ENCODE measurements at places on chromosomes 1 and 21.

DNA sequence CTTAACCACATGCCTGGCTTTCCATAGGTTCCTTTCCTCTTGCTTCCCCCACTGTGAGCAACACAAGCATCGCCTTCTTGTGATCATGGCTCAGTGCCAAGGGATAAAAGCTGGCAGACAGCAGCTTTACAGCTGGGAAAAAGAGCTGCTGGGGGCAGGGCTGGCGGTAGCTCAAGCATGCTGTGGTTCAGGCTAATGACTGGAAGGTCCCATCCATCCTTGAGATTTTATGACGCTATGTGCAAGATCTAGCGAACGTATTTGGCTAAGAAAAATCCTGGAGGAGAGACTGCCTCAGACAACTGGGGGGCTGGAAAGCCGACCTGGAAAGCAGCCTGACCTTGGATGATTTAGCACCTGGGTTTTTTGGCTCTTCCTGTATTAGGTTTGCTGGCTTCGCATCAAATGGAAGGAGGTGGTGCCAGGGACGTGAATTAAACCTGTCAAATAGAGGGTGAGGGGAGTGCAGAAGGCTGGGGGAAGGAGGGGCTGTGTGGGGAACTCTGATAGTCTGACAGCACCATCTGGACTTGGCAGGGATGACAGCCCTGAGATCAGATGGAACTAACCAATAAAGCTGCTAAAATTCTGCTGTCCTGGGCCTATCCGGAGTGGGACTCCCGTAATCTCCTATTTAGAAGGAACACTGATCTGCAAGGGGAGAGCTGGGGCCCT, 34.8 kb downstream of the ZMYND12 start:
- DNase-seq: peak; percentile 93

DNA sequence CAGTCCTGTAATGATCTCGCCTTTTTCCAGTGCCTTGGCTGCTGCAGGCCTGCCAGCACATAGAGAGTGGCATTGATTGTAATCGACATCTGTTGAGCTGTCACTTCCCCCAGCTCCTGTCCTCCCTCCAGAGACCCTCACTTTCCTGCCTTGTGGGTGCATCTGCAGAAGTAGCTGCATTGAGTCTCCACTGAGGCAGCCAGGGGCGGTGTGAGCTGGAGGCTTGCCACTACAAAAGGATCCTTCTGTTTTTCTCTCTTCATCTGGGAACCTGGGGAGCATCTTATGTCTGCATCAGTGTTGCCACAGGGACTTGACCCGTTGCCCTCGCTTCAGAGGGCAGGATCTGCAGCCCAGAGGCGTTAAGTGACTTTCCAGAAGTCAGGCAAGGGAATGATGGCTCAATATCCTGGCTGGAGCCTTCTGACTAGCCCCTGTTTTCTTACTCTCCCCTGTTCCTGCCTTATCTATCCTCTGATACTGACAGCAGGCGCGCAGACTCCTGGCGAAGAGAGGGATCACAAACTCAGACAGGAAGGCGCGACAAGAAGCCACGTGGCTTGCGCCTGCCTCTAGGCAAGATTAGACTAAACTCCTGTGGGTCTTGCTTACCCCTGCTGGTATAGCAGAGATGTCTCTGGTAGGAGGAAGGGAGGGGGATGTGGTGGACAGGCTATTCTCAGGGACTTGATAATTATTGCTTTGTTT, 13.3 kb upstream of the FMOD start:
- no peak for DNase-seq

DNA sequence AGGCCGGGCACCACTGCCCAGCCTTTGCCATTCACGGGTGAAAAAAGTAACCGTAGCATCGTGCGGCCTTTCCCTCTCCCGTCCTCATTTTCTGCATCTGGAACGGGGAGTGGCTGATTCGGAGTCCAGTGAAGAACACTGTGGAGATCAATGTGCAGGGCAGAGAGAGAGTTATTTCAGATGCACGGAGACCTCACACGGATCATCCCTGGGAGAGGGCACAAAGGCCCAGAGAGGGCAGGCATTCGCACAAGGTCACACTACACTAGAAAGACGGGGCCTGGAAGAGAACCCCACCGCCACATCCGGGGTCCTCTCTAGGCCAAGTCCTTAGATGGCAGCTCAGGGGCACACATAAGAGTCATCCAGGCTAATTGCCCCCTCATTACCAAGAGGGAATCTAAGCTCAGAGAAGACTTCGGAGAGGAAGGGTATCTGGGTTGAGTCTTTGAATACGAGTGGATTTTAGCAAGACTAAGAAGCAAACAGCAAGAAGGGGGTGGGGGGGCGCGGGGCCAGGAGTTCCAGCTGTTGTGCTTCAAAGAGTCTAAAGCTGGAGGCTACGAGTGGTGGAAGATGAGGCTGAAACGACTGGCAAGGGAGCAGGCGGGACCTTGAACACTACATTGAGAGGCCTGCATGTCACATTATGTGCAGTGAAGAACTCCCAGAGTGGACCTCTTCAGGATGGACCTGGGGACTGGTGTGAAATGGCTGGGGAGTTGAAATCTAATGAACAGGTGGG, 857 bp downstream of the GPX7 start:
- DNase-seq: no peak

DNA sequence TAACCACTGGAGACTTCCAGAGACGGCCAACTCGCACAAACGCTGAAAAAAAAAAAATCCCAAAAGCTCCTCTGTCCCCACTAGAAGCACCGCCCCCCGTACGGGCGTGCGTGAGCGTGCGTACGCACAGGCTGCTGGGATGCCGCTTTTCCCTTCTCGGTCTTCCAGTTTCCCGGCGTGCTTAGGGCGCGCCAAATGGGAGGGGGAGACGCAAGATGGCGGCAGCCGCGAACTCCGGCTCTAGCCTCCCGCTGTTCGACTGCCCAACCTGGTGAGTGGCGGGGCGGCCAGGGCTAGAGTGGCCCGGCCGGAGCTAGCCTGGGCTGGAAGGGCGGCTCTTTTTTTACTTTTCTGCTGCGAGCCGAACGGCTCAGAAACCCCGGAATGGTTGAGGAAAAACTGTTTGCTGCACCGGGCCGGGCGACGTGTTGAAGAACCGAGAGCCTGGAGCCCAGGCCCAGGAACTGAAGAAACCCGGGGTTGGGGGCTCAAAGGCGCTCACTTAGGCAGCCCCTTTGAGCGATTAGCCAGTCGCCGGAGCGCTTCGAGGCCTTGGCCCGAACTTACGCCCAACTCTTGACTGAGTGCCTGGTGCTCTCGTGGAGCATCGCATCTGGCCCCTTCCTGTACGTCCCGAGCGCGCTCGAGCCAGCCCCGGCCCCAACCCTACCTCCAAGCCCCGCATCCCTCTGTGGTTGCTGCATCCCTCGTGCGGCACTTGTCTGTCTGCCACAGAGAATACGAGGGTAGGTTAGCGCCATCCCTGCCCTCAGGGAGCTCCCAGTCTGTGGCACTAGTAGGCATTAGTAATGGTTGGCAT, at the start of gene PPP1R8:
Gene PPP1R8, plus strand, starts transcription at position 162 of the 820 bp plus-strand sequence. Its CDS starts 54 bp downstream, at position 216.
- DNase-seq: peak; percentile 93

- no peak for DNase-seq
Observed at GRCh38 chr1:177368255-177368654, 197.5 kb downstream of the BRINP2 start.

GRCh38 chr21:37249112-37249904, 17.8 kb downstream of the VPS26C start:
- no peak for DNase-seq

GRCh38 chr1:180309338-180309737, 79.3 kb downstream of the LHX4 start:
- DNase-seq: no peak

DNA sequence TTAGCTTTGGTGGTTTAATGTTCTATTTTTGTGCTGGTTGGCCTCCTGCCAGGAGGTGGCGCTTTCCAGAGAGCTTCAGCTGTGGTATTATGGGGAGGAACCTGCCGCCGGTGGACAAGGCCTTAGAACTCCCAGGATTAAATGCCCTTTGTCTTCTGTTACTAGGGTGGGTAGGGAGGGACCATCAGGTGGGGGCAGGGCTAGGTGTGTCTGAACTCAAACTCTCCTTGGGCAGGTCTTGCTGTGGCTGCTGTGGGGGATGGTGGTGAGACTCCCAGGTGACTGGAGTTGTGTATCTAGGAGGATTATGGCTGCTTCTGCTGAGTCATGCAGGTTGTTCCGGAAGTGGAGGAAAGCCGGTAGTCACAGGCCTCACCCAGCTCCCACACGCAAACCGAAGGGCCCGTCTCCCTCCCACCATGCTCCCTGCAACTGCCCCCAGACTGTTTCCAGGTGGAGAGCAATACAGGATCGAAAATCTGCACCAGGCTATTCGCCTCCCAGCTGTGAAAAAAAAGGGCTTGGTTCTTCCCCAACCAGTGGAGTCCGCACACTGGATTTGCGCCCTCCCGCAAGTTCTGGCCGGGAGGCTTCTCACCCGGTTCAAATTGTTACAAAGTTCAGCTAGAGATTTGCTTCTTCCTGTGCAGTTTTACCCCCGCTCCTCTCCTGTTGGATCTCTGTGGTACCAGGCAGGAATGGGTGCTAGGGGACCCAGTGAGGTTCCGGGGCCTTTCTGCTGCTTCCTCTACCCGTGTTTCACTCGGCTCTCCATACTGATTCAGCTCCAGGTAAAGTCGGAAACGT, 220.5 kb downstream of the CENPF start:
- no peak for DNase-seq

Measured in NCI-H187 (cell line).